Cerebellar cortex (tissue), 1 donor: ENCODE measurements at places on chromosomes 3 and 15.

DNA sequence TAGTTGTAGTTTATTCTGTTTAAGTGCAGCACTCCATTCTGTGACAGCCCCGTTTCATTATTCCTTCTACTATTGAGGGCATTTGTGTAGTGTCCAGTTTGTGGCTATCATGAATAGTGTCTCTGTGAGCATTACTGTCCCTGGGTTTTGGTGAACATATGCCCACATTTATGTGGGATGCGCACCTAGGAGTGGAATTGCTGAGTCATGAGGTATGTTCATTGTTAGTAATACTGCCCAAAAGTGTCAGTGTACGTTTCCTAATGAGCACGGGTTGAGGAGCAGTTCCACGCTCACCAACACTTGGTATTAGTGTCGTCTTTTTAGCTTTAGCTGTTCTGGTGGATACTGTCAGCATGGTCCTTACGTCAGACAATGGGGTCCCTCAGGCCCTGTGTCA, 131.8 kb downstream of the SLCO3A1 start:
- no peak for DNase-seq

DNA sequence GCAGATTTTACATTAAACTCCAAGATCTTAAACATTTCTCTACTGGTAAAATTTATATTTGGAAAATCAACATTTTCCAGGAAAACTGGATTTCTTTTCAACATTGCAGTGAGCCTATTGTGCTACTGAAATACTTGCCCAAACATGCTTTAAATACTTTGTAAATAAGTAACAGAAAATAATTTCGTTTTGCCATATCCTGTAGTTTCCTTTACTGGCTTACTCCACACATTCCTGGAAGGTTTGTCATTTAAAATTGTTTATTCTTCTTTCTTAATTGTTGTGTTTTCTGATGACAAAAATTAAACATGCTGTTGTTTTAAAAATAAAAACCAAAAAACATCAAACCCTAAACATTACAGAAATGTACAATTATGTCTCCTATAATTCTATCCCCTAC, 22.0 kb downstream of the ACAD11 start:
- no peak for DNase-seq

- DNase-seq = peak; percentile 90
These were observed 54.7 kb upstream of the CTNNB1 start for GRCh38 chr3:41144631-41145030.

- no peak for DNase-seq
These were observed 15.4 kb downstream of the IGSF10 start for GRCh38 chr3:151445273-151446001.

- peak; percentile 14 for DNase-seq
These were observed 294.0 kb upstream of the SOX2 start for GRCh38 chr3:181417748-181418147.

- peak; percentile 96 for DNase-seq
These were observed 52.9 kb downstream of the BSN start for GRCh38 chr3:49607105-49607591.

DNA sequence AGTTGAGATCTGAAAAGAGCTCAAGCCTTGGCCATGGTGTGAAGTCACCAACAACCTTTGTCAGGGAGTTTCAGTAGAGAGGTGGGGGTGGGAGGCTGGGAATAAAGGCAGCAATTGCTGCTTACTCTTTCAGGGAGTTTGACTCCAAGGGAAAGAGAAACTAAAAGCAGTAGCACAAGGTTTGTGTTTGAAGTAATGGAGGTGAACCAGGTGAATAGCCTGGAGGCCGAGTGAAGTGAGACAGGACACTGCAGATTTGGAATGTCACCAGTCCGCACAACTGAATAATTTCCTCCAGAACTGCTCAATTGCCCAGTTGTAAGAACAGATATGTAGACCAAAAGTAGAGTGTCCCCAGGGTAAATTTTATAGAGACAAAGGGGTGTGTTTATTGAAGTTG, 44.1 kb downstream of the CD86 start:
- no peak for DNase-seq

GRCh38 chr3:43676441-43676840, 14.3 kb upstream of the ABHD5 start:
- no peak for DNase-seq

DNA sequence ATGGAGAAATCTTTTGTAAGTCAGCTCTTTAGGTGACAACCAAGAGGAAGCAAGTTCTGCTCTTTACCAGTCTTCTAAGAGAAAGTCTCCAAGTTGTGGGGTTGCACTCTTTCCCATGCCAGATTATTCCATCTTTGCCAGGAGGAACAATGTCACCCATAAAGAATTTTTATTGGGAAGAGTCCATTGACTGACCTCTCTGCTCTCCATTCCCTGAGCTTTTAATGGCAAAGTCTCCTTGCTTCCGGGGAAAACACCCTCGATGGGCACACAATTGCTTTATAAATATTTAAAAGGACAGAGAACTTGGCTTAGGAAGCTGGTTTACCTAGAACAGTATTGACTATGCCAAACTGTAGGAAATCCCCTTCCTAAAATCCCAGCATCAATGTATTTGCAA, 19.9 kb upstream of the UBE2E1 start:
- no peak for DNase-seq

GRCh38 chr3:17820275-17820674, 77.8 kb upstream of the TBC1D5 start:
- no peak for DNase-seq

DNA sequence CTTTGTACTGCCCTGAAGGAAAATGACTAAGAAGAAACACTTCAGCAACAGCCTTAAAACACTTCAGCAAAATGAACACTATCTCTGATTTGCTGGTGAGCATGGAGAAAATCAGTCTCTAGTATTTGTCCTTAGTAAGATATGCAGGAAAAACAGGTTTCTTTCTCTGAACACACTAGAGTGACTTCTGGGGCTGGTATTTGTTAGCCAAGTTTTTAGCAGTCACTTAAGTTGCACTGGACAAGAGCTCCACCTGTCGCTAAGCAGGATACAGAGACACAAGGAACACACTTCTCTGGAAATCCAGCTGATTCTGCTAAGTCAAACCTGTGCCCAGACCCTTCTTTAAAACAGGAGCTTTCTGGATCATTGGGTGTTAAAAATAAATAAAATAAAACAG, 65.3 kb downstream of the CHAC1 start:
- DNase-seq = peak; percentile 31

GRCh38 chr3:51715977-51716294, 9.1 kb downstream of the GRM2 start:
- no peak for DNase-seq

DNA sequence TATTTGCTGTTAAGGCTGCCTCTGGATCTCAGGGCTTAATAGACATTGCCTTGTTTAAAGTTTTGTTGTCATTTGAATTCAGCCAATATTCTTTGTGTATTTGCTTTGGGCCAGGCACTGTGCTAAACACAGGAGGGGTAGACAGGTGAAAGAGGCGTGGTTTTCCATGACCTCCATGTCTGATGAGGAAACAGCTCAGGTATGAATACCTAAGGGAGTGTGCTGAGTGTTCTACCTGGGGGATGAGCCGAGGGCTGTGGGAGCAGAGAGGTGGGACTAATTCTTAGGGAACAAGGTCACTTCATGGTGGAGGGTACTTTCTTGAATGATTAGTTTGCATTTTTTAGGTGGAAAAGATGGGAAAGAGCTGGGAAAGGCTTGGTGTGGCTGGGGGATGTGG, 108.2 kb downstream of the THSD4 start:
- DNase-seq = no peak
